ENCODE measurements at places on chromosomes 12 and 14.

GRCh38 chr14:54798465-54799124 lies 104.0 kb downstream of the GCH1 start:
- DNase-seq = no peak

DNA sequence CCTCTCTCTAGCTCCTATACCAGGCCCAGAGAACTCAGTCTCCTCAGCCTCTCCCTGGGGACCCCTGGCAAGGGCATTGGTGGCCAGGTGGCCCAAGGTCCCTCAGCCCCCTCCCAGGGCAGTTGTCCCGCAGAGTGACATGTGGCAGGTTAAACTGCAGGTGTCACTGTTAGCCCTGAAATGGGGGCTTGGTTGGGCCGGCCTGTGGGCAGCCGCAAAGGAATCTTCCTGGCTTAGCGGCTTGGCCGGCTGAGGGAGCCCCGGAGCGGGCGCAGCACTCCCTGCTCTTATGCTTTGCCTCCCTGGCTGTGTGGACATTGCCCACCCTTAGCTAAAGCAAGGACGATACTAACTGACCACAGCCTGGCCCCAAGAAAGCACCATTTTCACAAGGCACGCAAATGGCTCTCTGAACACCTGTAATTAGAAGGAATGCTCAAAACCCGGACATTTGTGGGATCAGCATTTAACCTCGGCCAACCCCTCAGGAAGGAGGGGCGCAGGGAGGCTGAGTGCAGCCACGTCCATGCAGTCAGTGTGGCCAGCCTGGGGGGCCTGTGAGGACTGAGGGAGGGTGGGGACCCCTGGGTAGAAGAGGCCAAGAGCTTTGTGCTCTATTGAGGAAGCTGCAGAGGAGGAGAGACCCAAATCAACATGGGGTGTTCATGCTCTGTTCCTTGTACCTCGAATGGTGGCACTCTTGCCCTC lies 82.2 kb downstream of the PAPOLA start:
- peak; percentile 58 for DNase-seq

GRCh38 chr14:103628221-103628683 lies 759 bp upstream of the KLC1 start:
- no peak for DNase-seq

DNA sequence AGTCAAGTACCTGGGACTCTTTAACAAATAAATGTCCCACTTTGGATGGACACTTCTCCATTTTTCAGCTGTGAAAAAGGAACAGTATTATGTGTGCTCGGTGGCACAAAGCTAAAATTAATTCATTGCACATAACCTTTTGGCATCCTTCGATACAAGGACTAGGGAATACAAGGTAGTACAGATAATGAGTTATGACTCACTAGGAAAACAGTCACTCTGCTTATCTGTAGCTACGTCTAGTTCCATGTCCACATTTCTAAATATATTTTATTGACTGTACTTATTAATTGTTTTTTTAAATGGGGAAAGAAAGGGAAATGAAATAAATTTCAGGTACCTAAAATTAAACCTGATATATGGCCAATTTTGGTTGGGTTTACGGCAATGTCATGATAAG lies 35.2 kb upstream of the RIC8B start:
- DNase-seq = no peak

GRCh38 chr12:53208877-53209463 lies 1.9 kb upstream of the ITGB7 start:
- DNase-seq = no peak

- DNase-seq = no peak
Measured at GRCh38 chr12:23423097-23423687, 526.3 kb downstream of the SOX5 start.

GRCh38 chr12:99121546-99121945 lies 476.5 kb downstream of the APAF1 start:
- no peak for DNase-seq
